Keratinocyte (primary cell): ENCODE measurements at places on chromosomes 4 and X. TPM values are rescaled to one million over a fixed set of nuclear protein-coding genes. Genes with fewer than 3 reads are reported as not detected.

The SPANXB1 gene
- polyA plus RNA-seq = not detected in 3 replicates

The PRSS12 gene
- 12.5 to 21.6 TPM (median 16.6 TPM) in 3 replicates for polyA plus RNA-seq

GRCh38 chr4:8580321-8581093 is at the start of gene GPR78:
TSS of gene GPR78 (plus strand) at chr4:8580392. CDS start at chr4:8580983, 591 bp downstream.
- DNase-seq = no peak

GRCh38 chr4:144634978-144635747 is 10.8 kb upstream of the HHIP start:
- DNase-seq = no peak

DNA sequence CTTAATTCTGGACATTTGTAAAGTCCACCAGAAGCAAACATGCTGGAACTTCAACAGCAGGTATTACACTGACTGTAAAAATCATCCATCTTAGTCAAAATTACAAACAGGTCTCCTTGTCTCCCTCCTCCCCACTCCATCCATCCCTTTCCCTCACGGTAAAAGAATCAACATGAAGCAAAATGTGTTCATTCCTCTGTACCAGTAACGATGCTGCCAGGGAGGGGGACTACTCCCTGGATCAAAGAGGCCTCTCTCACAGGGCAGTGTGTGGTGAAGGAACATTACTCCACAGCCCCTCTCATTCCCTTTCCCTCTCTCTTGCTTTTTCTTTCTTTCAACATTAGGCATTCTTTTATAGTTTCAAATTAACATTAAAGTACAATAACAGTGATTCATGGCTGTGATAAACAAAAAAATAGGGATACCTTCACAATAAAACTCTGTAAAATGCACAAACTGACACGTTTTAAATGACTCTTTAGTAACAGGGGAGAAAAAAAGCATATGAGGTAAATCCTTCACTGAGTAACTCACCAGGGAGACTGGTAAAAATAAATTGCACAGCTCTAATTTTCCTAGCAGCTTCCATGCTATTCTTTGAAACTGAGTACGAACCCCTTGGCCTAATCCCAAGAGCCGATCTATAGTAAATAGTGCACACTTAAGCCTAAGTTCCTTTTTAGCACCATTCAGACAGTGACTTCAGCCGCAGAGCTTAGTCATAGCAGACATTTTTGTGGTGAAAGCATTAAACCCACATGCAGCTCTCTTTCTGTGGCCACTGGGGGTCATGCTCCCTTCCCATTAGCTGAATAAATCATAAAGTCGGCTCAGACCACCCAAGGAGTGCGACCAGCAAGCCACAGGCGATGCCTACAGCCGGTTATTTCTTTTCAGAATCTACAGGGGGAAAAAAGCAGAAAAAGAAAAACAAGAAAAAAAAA is 215.6 kb upstream of the GYPA start:
- DNase-seq = no peak
